ENCODE measurements at places on chromosomes 12 and 14. TPM values are rescaled to one million over a fixed set of nuclear protein-coding genes. Genes with fewer than 3 reads are reported as not detected.

C14orf39 gene
- not detected for total RNA-seq

GRCh38 chr12:119809023-119809422, 68.1 kb downstream of the CIT start:
- no peak for DNase-seq

GRCh38 chr14:72535485-72535884, 358.4 kb downstream of the DPF3 start:
- no peak for DNase-seq

ESRRB gene
- 4.6 TPM for total RNA-seq

GRCh38 chr12:53752621-53753020, 842 bp upstream of the CISTR start:
- no peak for DNase-seq

DEGS2 gene
- total RNA-seq = not detected

DNA sequence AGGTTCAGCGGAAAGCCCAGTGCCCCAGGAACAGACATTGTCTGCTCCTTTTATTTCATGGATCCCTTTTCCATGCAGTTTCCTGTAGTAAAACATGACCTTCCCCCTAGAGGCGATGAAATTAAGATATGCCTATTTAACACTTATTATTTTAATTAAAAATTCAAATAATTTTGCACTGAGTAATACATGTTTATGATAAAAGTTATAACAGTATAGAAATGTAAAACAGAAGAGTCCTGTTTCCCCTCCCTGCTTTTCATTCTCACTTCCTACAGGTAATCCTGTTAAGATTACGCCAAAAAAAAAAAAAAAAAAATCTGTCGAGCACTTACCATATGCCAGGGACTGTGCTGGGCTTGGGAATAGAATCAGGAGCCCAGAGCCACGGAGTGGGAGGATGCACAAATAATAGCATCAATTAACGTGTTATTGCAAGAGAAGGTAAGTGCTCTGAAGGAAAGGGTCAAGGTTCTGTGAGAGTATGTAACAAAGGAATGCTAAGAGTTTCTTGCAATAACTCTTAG, 830 bp upstream of the LPCAT3 start:
- DNase-seq = no peak

- DNase-seq = no peak
Measured at GRCh38 chr14:61930101-61930857, 168.1 kb downstream of the SNAPC1 start.

GRCh38 chr12:41433460-41433859, 245.3 kb downstream of the PDZRN4 start:
- DNase-seq = no peak

- DNase-seq = no peak
Measured at GRCh38 chr14:61343471-61343870, 22.1 kb downstream of the PRKCH start.

PUS7L gene
- 5.1 TPM for total RNA-seq

DNA sequence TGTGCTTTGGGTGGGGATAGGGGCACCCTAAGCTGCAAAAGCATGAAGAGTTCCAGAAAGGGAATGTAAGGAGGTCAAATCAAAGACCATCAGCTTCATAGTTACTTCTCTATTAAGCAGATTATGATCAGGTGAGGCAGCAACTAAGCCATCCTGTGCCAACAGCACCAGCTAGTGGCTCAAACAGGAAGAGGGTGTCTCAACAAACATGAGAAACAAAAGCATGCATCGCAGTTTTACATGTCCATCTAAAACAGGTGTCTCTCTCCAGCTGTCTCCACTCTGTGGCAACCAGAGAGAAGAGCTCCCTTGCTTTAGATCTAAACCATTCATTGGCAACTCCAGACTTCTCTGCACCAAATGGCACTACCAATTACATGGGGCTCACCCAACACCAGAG, 52.9 kb downstream of the ACTN1 start:
- DNase-seq = no peak

RD3L gene
- total RNA-seq = 29.8 TPM

DNA sequence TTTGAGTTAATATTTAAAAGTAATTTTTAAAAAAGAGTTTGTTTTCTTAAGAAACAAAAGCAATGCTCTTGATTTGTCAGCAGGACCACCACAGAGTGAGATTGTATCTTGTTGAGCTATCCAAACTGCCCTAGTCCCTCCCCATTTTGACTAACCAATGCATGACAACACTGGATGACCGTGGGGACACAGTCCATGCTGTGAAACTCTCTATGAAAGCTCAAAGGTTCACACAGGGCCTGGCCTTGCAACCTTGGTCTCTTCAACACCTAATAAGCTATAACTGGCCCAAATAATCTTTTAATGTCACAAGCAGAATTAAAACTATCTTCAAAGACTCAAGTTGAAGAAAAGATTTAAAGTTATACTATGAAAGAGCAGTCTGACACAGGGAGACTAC, 13.5 kb downstream of the ETFRF1 start:
- DNase-seq = no peak
